ENCODE measurements at places on chromosomes 6 and 20.
A peak's percentile ranks its signal among the peaks of the same experiment; 100 is the strongest.

- no peak for DNase-seq
Measured at GRCh38 chr6:2978923-2979322, 7.6 kb upstream of the SERPINB6 start.

DNA sequence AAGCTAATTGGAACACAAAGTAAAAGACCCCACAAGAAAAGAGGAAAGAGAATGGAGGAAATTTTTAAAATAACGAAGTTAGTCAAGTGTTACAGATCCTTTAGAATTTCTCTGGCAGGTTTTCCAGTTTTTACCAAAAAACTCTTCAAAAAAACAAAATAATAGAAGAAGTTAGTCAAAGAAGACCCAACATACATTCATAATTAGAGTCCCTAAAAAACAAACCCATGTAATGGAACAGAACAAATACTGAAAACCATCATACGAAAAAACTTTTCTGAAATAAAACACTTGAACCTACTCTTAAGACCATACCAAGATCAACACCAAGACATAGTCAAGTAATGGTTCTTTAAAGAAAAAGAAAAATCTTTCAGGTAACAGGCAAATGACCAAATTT is 31.6 kb downstream of the RANBP9 start:
- DNase-seq = no peak

- no peak for DNase-seq
Measured at GRCh38 chr6:159714404-159714803, 12.9 kb upstream of the WTAP start.

- no peak for DNase-seq
Measured at GRCh38 chr20:8509809-8510208, 377.7 kb downstream of the PLCB1 start.

GRCh38 chr20:32354592-32355416 is 3.3 kb upstream of the ASXL1 start:
- DNase-seq = no peak

GRCh38 chr20:24331939-24332338 is 137.5 kb upstream of the SYNDIG1 start:
- no peak for DNase-seq

DNA sequence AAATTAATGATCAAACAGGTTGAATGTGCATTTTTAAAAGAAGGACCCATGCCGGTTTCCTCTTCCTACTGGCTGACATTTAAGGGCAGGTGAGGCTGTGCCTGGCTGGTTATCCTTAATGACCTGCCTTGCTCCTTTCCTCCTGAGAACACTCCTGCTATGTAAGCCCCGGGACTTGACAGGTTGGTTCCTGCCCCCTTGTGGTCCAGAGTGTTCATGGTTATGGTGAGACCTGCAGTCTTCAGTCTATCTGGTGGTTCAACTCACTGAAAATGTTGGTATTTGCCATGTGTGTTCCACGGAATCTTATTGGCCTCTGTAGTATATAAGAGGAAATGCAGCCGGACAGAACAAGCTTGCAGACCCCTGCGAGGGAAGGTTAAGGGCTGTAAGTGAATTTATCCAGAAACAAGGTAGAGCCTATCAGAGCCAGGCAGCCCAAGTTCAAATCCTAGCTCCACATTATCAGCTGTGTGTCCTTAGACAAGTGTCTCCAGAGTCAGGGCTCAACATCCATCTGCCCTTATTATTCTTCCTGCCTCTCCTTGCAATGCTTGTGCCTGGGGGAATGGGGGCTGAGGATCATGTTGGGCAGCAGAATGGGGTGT is 5.2 kb upstream of the BPIFA3 start:
- no peak for DNase-seq

DNA sequence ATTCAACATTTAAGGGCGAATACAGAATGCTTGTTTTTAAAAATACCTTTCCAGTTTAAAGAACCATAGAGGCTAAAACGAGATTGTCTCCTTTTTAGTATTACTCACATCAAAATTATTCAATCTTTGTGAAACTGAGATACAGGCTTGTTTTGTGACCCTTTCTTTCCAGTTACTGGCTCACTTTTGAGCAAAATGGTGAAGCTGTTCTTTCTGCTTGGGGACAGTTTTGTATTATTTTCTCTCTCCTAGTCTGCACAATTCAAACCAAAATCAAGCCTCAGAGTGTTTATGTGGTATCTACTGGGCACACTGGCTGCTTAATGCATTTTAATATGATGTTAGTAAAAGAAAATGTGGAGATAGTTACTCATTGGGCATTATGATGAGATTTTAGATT is 36.5 kb downstream of the HIVEP1 start:
- no peak for DNase-seq

DNA sequence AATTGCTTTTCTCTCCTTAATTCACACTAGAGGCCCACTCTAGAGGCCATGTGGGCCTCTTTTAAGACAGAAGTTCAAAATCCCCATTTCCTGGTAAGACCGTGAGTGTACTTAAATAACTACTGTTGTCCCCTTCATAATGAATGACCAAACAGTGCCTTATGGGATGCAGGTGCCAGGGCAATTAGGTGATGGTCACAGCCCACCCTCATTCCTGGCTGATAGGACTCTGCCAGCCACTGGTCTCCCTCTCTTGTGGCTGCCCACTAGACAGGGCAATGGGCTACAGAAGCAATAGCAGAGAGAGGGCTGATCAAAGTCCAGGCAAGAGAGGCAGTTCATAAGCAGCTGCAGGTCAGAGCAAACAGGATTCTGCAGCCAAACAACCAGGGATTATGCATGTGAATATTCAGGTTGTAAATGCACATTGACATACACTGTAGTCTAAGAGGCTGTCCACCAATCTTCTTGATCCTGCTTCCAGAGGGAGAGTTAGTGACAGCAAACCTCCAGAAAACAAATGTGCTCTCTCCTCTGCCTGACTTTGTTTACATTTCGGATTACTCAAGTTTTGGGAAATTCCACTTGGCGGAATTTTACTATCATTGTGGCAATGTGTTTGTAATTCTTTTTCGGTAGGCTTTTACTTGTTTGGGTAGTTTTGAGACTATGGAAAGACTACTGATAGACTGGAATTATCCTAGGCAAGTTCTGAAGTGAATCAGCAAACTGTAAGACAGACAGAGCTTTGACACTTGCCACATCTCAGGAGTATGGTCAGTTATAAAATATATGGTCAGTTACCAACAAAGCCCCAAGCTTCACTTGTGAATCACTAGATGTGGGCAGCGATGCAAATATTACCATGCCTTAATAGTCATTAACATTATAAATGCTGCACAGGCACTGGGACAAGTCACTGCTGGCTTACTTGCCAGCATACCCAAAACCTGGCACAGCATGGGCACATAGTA is 12.8 kb downstream of the PTPRK start:
- no peak for DNase-seq

DNA sequence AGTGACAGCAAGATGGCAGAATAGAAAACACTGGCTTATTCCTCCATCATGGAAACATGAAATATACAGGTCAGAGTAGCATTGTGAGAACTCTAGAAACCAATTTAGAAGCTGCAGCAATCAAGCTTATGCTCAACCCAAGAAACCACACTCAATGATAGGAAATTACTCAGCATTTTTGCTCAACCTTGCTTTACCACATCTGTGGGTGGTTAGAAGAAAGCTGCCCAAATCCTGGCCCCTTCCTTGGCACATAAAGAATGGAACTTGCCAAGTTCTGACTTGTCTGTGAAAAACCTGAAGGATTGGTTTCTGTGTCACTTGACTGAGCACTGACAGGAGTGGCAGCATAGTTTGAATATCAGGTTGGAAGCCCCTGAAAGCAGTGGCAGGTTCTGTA is 108.0 kb upstream of the MOCS1 start:
- DNase-seq = no peak

DNA sequence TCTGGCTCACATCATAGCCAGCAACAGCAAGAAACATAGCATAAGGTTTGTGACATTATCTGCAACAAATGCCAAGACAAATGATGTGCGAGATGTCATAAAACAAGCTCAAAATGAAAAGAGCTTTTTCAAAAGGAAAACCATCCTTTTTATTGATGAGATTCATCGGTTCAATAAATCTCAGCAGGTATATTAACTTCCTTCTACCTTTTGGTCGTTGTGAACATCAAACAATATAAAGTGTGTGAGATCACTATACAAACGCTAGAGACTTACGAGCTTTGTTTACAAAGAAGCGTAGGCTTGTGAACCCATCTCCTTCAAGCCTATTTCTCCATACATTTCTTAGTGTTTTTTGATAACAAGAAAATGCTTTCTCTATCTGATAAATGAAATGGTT is 3.5 kb downstream of the WRNIP1 start:
- no peak for DNase-seq

GRCh38 chr6:44265007-44265721 is at the start of gene NFKBIE:
NFKBIE (minus strand) TSS chr6:44265551; CDS start chr6:44265346, 205 bp downstream.
- peak; percentile 67 for DNase-seq

DNA sequence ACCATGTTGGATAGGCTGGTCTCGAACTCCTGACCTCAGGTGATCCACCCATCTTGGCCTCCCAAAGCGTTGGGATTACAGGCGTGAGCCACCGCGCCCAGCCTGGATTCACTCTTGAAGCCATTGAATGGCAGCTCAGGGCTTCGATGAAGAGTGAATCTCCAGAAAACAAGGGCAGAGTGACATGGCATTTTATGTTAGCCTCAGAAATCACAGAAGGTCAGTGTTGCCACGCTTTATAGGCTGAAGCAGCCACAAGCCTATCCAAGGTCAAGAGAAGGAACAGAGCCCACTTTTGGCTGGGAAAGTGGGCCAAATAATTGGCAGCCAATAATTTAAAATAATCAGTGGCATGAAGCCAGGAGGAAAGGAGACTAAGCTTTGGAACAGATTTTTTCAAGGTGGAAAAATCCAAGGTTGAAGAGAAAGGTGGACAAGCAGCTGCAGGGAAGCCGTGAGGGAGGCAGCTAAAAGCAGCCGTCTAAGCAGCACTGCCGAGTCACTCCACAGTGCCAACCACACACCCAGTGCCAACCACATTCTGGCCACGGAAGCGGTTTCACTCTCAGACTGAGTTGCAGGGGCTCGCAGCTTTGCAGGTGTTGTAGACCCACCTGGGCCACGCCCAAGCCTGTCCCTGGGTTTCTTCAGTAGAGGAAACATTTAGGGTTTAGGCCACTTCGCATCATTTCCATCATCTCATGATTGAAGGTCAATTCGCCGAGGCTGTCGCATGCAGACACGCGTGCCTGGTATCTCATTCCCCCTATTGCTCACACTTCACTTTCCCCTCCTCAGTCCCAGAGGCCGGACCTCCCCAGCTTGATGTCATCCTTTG is 17.4 kb upstream of the AVP start:
- DNase-seq = no peak

DNA sequence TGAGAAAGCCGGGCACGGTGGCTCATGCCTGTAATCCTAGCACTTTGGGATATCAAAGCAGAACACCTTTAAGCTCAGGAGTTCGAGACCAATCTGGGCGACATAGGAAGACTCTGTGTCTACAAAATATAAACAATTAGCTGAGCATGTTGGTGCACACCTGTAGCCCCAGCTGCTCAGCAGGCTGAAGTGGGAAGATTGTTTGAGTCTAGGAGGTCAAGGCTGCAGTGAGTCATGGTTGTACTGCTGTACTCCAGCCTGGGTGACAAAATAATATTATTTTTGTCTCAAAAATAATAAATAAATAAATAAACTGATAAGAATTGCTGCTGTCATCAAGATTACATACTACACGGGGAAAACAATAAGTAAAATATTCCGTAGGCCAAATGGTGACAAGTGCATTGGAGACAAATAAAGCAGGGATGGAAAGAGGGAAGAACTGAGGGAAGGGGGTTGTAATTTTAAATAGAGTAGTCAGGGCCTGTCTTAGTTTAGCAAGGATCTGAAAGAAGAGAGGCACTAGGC is 14.0 kb upstream of the TOP1 start:
- DNase-seq = no peak

DNA sequence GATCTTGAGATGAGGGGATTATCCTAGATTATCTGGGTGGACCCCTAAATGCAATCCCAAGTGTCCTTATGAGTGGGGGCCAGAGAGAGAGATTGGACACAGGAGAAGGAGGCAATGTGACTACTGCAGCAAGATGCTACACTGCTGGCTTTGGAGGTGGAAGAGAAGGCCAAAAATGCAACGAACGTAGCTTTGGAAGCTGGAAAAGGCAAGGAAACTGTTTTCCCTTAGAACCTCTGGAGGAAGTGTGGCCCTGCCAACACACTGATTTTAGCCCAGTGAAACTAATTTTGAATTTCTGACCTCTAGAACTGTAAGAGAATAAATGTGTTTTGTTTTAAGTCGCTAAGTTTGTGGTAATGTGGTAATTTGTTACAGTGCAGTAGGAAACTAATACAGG is 15.7 kb downstream of the PPARD start:
- DNase-seq = no peak

DNA sequence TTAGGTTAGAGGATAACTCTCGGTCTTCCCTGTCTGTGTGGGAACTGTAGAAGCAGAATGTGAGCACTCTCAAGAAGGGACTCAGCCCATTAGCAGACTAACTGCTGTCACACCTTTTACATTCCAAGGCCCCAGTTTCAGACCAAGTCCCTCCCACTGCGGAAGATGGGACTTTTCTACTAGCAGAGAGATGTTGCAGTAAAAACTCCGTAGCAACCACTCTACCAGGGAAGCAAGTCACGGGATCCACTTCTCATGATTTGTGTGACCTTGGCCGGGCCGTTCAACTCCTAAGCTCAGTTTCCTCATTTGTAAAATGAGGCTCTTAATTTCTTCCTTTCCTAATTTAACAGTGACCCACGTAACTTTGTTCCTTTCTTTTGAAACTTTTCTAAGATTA is 77.1 kb upstream of the SLC4A11 start:
- no peak for DNase-seq

- DNase-seq = no peak
Measured at GRCh38 chr6:99618649-99619408, 12.2 kb downstream of the PRDM13 start.

- no peak for DNase-seq
Measured at GRCh38 chr6:122853259-122853995, 64.4 kb downstream of the SMPDL3A start.

GRCh38 chr6:68240726-68241125 is 394.4 kb upstream of the ADGRB3 start:
- DNase-seq = no peak

- no peak for DNase-seq
Measured at GRCh38 chr6:7418238-7418905, 28.8 kb downstream of the RIOK1 start.

GRCh38 chr6:40599555-40599954 is 12.4 kb upstream of the LRFN2 start:
- no peak for DNase-seq

GRCh38 chr20:16974855-16975162 is 226.7 kb downstream of the OTOR start:
- DNase-seq = no peak
